ENCODE measurements at places on chromosomes 1 and 21. TPM values are rescaled to one million over a fixed set of nuclear protein-coding genes. Genes with fewer than 3 reads are reported as not detected.

Gene NBPF4
- not detected for total RNA-seq

DNA sequence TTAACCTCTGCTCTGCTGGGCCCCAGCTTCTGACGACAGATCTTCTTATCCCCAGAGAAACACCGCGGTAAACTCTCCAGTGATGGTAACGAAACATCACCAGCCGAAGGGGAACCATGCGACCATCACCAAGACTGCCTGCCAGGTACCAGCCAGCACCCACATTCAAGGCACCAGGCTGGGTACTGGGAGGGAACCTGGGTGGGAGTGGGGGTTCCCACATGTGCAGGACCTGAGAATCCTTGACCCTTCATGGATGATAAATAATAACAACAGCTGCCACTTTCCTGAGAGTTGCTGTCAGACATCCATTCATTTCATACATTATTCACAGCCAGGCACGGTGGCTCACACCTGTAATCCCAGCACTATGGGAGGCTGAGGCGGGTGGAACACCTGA lies 20.8 kb downstream of the DRAXIN start:
- no peak for DNase-seq

DNA sequence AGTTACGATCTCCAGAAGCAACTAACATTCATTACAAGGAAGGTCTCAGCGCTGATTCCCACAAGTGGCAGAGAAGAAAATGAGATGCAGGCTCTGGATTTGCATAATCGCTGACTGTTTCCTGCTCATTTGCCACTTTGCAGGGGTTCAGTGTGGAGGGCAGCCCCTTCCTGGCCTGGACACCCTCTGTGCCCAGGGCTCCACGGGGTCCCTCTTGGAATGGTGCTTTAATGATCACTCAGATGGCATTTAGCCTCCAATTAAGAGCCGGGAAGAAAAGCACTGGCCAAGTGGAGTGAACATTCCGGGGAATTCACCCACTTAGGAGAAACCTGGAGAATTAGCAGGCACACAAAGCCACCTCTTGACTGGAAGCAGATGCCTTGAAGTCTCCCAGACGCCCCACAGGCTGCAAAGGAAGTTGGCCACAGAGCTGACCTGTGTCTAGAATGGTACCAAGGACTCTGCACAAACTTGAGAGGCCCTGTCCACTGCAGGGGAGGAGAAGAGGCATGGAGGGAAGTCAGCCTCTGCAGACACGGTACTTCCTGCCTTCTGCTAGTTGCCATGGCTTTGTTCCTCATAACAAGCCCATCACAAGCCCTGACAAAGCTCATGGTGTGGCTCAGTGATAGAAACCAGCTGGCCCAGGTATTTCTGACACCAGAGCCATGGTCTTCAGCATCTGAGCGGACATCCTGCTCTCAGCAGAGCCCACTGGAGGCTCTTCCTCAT lies 157.2 kb downstream of the KAZN start:
- DNase-seq: no peak

- no peak for DNase-seq
Measured at GRCh38 chr1:22579541-22580155, 16.4 kb downstream of the EPHA8 start.

Gene PDZK1
- 0.82 TPM for total RNA-seq

GRCh38 chr1:204694145-204694544 lies 8.6 kb upstream of the LRRN2 start:
- no peak for DNase-seq

- no peak for DNase-seq
Measured at GRCh38 chr21:30193201-30193600, 22.7 kb downstream of the CLDN8 start.

- no peak for DNase-seq
Measured at GRCh38 chr1:175569117-175569743, 174.2 kb downstream of the TNR start.

- DNase-seq: no peak
Measured at GRCh38 chr1:158989424-158989823, 20.3 kb upstream of the IFI16 start.

GRCh38 chr1:204605791-204606190 lies 79.7 kb downstream of the LRRN2 start:
- DNase-seq: no peak

Gene WNT4
- total RNA-seq: 3.3 TPM

Gene CNKSR1
- total RNA-seq: 3.3 TPM

Gene PTGER3
- 2.4 TPM for total RNA-seq

- no peak for DNase-seq
Measured at GRCh38 chr1:97770376-97770775, 150.5 kb downstream of the DPYD start.

GRCh38 chr1:21319447-21320407 lies 29.5 kb upstream of the ECE1 start:
- no peak for DNase-seq

GRCh38 chr1:99529002-99529401 lies 116.9 kb upstream of the PALMD start:
- DNase-seq: no peak

GRCh38 chr1:231027971-231028370 lies 12.1 kb downstream of the FAM89A start:
- DNase-seq: no peak

- DNase-seq: no peak
Measured at GRCh38 chr1:81377406-81377805, 423.3 kb upstream of the ADGRL2 start.

- DNase-seq: peak; percentile 9
Measured at GRCh38 chr1:36086529-36087232, 2.0 kb upstream of the ADPRS start.

- DNase-seq: no peak
Measured at GRCh38 chr1:218433744-218434143, 88.6 kb downstream of the TGFB2 start.

- DNase-seq: no peak
Measured at GRCh38 chr1:116962987-116963639, 38.4 kb upstream of the CD101 start.

GRCh38 chr1:151998611-151999362 lies 5.1 kb upstream of the S100A10 start:
- DNase-seq: no peak

DNA sequence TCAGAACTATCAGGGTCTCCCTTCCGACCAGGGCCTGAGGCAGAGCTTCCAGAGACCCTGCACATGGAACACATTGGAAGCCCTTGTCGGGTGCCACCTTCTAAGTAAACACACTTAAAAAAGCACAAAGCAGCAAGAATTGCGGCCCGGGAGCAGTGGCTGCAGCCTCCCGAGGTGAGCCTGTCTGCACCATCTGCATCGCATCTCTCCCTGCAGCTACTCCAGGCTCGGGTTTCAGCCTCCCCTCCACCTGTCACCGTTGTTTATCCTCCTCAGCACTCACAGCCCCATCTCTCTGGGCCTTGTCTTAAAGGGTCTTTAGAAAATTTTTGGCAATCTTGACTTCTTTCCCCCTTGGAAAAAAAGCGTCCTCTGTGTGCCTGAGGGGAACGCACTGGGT lies 95.1 kb upstream of the ARHGEF16 start:
- DNase-seq: no peak

Gene BSND
- total RNA-seq: not detected

DNA sequence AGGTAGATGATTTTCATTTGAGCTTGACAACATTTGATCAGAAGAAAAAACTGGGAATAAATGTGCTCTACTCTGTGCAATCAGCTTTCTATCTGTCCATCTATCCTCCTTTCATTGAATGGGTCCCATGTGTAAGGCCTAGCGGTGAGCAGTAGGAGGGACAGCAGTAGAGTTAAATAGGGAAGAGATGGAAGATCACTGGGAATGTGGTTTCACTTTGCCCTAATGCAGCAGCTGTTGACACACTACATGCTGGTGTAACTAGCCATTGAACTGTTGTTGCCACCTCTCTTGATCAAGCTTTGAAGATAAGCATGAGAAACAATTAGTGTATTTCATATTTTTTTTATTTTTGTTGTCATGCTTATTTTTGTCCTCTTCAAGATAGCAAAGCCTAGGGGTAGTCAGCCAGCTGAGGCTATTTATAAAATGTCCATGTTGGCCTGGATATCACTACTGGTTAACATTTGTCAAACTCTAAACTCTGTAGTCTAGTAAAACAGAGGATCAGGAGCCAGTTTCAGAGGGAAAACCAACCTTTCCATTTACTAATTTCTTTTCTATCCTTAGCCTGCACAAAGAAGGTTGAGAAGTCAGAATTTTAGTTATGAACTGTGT lies 41.9 kb downstream of the CACNA1E start:
- DNase-seq: no peak

Gene FAM229A
- 2.0 TPM for total RNA-seq

DNA sequence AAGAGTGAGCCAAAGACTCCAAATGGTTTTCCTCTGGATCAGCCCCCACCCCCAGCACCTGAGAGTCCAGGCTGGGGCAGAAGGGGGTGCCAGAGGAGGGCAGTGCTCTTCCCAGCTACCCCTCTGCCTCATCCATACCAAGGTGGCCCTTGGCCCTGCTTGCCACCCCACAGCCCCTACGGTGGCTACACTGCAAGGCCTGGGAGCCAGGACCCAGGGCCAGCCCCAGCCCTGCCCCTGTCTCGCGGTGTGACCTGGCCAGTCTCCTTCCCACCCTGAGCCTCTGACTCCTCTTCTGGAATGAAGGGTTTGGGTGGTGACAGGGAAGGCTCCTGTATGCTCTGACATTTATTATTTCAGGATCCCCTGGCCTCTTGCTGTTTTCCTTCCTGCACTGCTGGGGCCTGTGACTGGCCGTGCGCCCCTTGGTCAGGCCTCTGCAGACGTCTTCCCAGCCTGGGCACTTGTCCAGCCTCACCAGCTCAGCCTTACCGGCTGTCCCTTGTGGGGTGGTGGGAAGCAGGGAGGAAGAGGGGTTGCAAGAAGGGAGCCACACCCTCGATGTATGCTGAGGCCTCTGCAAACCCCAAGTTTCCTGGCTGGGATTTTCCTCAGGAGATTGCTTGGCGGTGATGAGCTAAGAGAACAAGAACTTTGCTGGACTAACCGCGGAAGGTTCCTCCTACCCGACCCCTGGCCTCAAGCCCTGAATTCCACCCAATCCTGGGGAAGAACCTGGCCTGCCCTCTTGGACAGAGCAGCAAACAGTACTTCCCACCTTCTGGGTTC lies 13.5 kb downstream of the ASAP3 start:
- DNase-seq: no peak

DNA sequence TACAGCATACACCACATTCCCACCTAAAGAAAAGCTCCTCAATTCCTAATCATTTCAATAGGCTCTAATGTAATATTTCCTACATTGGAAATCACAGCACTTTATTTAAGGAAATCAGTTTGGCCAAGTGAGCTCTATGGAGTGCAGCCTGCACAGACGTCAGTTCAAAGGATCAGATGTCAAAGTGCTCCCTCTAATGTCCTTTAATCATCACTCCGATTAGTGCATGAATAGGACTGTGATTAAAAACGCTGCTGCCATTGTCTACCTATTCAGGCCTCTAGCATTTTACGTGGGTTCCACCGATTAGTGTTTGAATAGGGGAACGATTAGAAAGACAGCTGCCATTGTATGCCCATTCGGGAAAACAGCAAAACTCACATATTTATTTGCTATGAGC lies 50.2 kb downstream of the DPYD start:
- no peak for DNase-seq

Gene ZDHHC18
- 5.7 TPM for total RNA-seq

GRCh38 chr1:21293537-21294265 lies 3.4 kb upstream of the ECE1 start:
- DNase-seq: no peak

Gene RORC
- under 0.01 TPM for total RNA-seq

GRCh38 chr1:7526196-7526866 lies 244.8 kb upstream of the VAMP3 start:
- DNase-seq: no peak

- no peak for DNase-seq
Measured at GRCh38 chr1:115557715-115558114, 84.1 kb upstream of the VANGL1 start.

DNA sequence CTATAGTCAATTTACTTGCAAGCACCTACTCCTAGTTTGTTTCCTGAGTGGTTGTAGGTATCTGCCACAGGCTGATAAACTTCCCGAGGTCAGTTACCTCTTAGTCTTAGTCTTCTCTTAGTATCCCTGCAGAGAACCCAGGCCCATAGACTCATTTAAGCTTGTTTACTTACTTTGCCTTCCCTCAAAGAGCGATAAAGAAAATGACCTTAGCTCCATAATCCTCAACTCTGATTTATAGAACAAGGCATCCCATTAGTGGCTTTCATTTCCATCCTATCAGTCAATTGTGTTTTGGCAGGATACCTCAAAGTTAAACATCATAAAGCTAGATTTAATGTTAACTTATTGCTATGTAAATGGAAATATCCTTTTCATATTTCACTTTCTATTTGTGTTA lies 119.7 kb downstream of the UCHL5 start:
- no peak for DNase-seq

DNA sequence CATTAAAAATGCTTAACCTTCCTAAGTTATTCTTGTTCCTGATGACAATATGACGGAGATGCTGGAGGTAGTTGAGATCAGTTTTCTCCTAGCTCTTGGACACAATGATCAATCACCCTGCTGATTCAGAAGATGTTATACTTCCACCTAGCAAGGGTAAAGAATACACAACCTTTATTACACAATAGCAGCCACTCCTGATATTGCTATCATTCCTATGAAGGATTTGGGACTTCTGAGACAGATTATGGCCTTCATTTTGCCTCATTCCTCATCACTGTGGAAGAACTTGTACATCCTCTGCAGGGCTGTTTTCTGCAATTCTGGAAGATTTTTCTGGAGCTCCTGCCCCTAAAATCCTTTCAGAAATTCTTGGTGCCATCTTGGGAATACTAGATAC lies 47.8 kb downstream of the GIPC2 start:
- no peak for DNase-seq

DNA sequence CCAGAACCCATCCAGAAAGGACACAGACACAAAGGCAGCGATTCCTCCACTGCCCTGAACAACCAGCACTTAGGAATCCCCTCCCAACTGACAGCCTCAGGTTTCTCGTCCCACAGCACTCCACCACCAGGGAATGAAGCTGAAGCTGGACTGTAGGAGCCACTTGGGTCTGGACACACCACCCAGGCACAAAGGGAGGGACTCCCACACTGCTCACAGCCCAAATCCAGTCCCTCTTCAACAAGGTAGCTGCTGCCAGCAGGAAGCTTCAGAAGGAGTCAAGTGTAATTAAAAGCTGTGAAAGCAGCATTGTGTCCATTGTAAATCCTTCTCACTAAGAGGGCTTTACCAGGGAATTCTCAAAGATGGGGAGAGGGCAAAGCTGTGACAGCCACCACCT lies 29.0 kb downstream of the LMX1A start:
- DNase-seq: no peak

Data from frontal cortex (tissue), 4 donors.